ENCODE measurements at places on chromosomes 4 and X.
A peak's percentile ranks its signal among the peaks of the same experiment; 100 is the strongest.

GRCh38 chr4:77196866-77197265, 39.9 kb downstream of the CCNG2 start:
- DNase-seq = no peak

GRCh38 chr4:74314944-74315343, 6.7 kb downstream of the EPGN start:
- DNase-seq = no peak

GRCh38 chr4:67770422-67770821, 16.2 kb upstream of the GNRHR start:
- no peak for DNase-seq

DNA sequence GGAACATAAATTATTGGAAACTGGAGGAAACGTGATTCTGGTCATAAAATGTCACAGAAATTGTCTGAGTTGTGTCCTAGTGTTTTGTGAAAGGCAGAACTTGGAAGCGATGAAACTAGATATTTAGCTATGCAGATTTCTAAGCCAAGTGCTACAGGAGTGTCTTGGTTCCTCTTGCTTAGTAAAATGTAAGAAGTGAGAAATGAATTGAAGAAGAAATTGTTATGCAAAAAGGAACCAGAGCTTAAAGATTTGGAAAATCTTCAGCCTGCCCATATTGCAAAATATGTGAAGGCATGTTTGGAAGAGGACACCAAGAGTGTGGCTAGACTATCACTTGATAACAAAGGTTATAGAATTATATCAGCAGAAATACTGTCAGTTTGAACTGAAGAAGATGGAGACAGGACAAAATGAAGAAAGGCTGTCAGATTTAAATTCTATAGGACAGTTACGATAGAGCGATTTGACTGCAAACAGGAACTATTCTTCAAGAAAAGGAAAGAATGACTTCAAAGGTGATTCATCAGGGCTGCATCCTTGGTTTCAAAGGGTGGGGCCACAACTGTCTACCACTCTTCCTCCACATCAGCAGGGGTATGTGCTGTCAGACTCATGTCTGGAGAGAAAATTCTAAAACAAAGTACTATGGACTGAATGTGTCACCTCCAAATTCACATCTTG, 9.4 kb upstream of the CDS1 start:
- DNase-seq = no peak

GRCh38 chrX:81316163-81316562, 114.3 kb downstream of the SH3BGRL start:
- DNase-seq = no peak

- DNase-seq = no peak
Observed at GRCh38 chrX:23871905-23872546, 35.7 kb downstream of the APOO start.

- no peak for DNase-seq
Observed at GRCh38 chrX:12206413-12206812, 68.1 kb downstream of the FRMPD4 start.

GRCh38 chr4:153763404-153763803, 3.6 kb upstream of the RNF175 start:
- no peak for DNase-seq

- no peak for DNase-seq
Observed at GRCh38 chr4:182292612-182293011, 49.4 kb downstream of the TENM3 start.

DNA sequence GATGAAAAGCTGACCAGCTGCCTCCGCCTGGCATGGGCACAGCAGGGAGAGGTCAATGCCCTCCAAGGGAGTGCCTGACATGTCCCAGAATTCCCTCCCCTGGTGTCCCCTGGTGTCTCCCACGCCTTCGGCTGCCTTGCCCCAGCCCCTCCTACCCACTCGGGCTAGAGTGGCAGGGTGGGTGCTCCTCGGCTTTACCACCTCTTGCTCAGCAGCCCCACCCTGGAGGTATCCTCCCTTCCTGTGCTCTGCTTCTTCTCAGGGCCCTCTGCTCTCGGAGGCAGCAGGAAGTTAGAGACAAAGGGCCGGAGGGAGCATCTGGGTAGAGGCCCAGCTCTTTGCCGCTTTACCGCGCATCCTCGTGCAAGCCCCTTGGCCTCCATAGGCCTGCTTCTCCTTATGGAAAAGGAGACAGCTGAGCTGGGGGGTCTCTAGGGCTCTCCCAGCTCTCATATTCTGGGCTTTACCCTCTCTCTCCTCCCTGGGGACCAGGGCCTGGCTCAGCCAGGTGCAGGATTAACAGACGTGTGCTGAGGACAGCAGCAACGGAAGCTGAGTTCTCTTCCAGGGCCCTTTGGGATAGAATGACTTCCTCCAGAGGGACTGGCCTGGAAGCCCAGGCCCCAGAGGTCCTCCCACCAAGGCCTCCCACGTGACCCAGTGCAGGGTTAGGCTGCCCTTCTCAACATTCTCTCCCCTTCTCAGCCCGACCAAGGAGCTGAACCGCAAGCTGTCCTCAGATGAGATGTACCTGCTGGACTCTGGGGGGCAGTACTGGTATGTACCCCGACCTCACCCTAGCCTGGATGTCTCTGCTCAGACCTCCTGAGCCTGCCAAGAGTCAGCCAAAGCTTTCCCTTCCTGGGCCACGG, 17.2 kb downstream of the XPNPEP2 start:
- DNase-seq = no peak

DNA sequence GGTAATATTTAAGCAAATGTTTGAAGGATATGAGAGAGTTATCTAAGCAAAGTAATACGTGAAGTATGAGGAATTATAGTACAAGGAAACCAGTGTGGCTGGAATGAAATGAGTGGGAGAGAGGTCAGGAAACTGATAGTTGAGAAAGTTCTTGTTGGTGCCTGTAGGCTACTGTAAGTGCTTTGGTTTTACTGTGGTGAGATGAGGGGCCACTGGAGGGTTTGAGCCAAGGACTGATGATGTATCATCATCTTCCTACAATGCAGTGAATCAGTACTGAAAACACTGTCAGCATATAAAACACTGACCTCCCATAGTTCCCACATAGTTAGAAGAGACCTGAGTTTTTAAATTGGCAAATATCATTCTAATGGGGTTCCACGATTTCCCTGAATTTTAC, 367.5 kb upstream of the CTSO start:
- no peak for DNase-seq

- DNase-seq = peak; percentile 41
Observed at GRCh38 chr4:48578132-48578968, 88.3 kb downstream of the ZAR1 start.

- no peak for DNase-seq
Observed at GRCh38 chr4:159779716-159780115, 676.8 kb downstream of the RAPGEF2 start.

DNA sequence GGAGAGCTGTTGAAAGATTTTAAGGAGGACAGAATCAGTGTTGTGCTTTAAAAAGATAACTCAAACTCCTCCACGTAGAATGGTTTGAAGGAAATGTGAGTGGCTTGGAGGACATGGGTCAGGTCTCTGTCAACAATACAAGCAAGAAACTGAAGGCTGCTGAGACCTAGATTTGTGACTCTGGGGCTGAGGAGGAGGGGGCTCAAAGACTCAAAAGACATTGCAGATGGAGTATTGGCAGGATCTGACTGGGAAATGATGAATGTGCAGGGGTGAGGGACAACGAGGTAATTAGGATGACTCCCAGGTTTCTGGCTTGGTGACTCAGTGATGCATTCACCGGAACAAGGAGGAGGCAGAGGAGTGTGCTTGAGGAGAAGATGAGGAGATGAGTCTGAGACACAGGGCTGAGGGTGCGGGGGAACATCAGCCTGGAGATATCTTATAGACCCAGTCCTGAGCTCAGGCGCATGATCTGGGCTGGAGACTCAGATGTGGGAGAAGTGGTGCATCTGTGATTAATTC, 3.3 kb upstream of the RPS4X start:
- DNase-seq = no peak

GRCh38 chr4:29390921-29391320, 1329.2 kb upstream of the PCDH7 start:
- no peak for DNase-seq

- DNase-seq = no peak
Observed at GRCh38 chr4:139756391-139757180, 91.0 kb downstream of the MGST2 start.

DNA sequence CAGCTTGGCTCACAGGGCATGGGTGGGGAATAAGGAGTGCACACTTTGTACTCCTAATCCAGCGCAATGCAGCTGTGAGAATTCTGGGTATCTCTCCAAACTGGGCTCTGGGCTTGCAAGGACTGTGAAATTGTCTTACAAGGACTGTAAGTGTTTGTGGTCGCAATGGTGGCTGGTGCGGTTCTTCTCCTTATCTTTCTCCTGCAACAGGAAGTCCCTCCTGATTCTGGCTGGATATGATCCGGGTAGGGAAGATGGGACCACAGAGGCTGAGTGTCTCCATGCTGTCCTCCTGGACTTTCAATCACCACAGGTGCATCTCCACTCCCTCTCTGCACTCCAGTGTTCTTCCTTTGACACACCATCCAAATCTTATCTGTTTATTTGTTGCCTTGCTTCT, 55.7 kb upstream of the GYPE start:
- DNase-seq = no peak

DNA sequence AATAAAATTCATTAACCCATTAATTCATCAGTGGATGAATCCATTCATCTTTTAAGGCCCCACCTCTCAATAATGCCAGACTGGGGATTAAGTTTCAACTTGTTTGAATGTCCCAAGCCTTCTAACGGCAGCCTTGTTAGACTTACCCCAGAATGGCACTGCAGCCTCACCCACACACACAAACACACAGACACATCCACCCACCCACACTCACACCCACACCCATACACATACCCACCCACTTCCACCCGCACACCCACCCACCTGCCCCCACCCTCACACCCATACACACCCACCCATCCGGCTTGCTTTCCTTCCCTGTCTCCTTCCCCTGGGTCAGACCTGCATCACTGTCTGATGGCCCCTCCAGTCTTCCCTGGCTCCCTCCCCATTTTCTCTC, 102.6 kb downstream of the ARHGAP10 start:
- DNase-seq = no peak

GRCh38 chr4:79874197-79874596, 198.8 kb downstream of the ANTXR2 start:
- no peak for DNase-seq

DNA sequence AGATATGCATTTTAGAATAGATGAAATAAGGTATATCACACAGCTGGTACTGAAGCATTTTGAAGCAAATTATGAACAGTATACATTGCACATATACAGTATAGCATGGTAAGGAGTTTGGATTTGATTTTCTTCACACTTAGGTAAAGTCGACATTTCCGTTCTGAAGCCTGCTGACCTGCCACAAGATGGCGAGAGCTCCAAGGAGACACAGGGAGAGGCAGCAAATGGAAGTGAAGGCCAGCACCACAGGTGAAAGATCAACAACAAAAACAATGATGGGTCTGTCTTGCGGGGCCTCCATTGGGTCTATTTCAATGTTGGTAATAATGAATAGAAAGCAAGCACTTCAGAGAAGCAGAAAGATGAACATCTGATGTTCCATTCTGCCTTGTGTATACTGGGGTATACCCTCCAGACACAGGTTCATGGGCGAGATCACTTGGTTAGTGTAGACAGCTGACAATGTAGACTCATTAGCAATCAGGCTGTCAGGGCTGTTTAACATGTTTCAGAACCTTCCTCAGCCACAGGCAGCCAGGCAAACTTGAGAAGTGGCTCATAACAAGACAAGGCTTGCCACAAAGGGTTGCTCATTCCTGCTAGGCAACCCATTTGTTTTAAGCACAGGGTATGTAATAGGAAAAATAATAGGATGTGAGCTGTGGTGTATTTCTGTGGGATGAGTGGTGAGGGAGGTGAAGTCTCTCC, 21.4 kb upstream of the NOX1 start:
- DNase-seq = peak; percentile 1

GRCh38 chr4:16608123-16608522, 290.3 kb downstream of the LDB2 start:
- DNase-seq = no peak

DNA sequence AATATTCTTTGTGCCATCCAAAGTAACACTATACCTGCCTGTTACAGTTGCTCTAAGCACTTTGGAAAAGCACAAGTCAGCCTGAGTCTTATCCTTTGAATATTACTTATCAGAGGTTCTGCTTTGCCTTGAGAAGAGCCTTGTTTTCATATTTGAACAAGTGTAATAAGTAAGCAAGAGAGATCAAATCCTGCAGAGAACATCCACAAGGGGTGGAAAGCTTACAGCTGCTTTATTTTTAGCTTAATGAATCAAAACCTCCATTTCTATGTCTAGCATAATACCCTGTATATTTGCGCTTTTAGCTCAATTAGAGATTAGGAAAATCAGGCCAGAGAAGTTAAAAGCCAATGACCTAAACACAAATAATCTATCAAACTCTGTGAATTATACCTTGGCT, 139.8 kb downstream of the CDS1 start:
- no peak for DNase-seq

DNA sequence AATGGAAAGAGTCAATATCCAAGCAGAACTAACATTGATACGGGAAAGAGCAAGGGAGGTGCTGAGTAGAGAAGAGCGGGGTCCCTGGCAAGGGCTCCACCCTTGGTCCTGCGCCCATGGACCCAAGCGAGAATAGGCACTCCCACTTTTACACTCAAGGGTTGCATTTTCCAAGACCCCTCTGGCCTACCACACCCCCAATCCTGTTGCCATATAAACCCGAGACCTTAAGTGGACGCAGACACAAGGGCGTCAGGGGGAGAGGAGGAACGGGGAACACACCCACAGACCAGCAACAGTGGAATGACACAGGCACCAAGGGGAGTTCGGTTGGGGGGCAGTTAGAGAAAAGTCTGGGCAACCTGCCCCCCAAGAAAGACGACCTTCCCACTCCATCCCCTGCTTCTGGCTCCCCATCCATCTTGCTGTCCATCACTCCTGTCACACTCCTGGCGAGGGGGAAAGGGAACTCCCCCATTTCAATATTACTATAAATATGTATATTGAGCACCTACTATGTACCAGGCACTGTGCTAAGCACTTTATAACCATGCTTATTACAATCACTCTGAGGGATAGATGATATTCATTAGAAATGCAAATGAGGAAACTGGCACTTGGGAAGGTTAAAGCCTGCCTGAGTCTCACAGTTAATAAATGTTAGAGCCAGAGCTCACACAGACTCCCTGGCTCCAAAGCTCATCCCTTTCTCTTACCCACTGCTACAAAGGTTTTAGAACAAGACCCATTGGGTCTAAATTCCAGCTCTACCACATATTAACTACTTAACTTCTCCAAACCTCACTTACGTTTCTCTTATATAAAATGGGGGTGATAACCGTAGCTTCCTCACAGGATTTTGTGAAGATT, 51.7 kb downstream of the SCD5 start:
- no peak for DNase-seq

All from stimulated activated CD4-positive, alpha-beta T cell treated with anti-CD3 and anti-CD28 coated beads, Interleukin-1b, Interleukin-23, amount 100 ng/mL, for 4 hours (primary cell).